ENCODE measurements at places on chromosomes 7 and 10. TPM values are rescaled to one million over a fixed set of nuclear protein-coding genes. Genes with fewer than 3 reads are reported as not detected.

The TSPAN12 gene
- total RNA-seq: 5.5 TPM

The TUBAL3 gene
- not detected for total RNA-seq

The RBM20 gene
- total RNA-seq: not detected

The TMEM236 gene
- under 0.01 TPM for total RNA-seq

The SPDYE6 gene
- total RNA-seq: not detected

The CALN1 gene
- total RNA-seq: not detected

The MACROH2A2 gene
- 14.5 TPM for total RNA-seq

The NUTM2D gene
- total RNA-seq: 2.0 TPM

The AZGP1 gene
- total RNA-seq: 0.09 TPM

The PRLHR gene
- total RNA-seq: not detected

The SFRP4 gene
- 2.6 TPM for total RNA-seq

The CRYGN gene
- under 0.01 TPM for total RNA-seq

The COL28A1 gene
- total RNA-seq: under 0.01 TPM

The LAMTOR4 gene
- total RNA-seq: 196 TPM
